ENCODE measurements at places on chromosomes 3 and 15. TPM values are rescaled to one million over a fixed set of nuclear protein-coding genes. Genes with fewer than 3 reads are reported as not detected.

The ADAMTS7 gene
- 0.92 TPM for total RNA-seq

The CAPN3 gene
- 13.8 TPM for total RNA-seq

The C3orf20 gene
- 0.21 TPM for total RNA-seq

The MASP1 gene
- 3.7 TPM for total RNA-seq
